ENCODE measurements at places on chromosomes 13 and 19.

DNA sequence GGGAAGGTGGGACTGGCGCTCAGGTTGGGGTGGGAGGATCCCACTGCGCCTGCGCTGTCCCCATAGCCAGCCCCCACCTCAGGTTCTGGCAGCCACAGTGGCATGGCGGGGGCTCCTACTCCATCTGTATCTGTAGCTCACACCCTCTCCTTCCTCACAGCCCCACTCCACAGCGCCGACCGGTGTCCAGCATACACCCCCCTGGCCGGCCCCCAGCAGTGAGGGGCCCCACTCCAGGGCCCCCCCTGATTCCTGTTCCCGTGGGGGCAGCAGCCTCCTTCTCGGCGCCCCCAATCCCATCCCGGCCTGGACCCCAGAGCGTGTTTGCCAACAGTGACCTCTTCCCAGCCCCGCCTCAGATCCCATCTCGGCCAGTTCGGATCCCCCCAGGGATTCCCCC, 6.0 kb downstream of the TMED1 start:
- DNase-seq, result no peak

DNA sequence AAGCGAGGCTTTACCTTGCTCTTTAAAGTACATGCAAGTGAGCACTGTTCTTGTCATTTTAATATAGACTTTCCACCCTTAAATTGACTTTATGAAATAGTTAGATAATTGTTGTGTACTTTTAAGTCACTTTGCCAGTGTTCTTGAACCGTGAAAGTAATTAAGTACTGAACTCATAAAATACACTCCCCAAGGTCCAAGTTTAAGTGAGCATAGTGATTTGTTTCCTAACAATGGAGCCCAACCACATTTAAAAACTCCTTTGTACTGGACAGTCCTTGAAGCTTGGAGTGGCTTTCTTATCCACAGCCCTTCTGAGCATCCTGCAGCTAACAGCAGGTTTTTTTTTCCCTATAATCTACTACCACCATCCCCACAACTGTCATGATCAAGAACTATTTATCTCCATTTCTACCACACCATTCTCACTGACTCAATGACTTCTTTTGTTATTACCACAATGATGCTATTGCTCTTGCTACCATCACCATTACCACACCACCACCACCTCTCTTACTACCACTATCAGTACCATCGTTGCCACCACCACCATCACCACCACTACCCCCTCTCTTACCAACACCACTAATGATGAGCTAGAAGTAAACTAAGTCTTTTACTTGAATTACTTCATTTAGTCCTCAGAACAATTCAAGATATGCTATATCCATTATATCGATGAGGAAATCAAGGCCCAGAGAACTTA, 452.6 kb downstream of the DIAPH3 start:
- DNase-seq, result no peak

DNA sequence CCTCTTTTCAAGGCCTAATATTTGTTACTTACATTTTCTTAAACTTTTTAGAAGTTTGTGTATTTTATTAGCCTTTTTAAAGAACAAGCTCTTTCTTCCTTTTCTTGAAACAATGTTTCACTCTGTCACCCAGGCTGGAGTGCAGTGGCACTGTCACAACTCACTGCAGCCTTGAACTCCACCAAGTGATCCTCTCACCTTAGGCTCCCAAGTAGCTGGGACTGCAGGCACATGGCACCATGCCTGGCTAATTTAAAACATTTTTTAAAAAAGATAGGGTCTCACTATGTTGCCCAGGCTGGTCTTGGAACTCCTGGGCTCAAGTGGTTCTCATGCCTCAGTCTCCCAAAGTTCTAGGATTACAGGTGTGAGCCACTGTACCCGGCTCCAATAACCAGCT, 192.2 kb upstream of the SPRY2 start:
- no peak for DNase-seq

DNA sequence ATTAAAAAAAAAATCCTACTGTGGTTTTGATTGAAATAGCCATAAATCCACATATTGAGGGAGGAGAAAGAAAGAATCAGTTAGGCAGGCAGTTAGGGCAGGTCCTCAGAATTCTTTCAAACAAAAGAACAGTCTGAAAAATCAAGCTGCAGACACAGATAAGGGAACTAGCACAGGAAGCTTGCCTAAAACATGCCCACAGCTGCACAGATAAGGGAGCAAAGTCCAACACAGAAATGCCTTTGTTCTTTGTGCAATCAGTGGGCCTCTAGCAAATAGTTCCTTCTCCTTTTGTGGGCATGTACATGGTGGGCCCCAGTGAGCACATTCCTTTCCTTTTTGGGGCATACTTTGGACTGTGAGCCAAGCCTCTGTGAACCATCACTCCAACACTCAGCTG, 42.7 kb downstream of the UTP14C start:
- no peak for DNase-seq

DNA sequence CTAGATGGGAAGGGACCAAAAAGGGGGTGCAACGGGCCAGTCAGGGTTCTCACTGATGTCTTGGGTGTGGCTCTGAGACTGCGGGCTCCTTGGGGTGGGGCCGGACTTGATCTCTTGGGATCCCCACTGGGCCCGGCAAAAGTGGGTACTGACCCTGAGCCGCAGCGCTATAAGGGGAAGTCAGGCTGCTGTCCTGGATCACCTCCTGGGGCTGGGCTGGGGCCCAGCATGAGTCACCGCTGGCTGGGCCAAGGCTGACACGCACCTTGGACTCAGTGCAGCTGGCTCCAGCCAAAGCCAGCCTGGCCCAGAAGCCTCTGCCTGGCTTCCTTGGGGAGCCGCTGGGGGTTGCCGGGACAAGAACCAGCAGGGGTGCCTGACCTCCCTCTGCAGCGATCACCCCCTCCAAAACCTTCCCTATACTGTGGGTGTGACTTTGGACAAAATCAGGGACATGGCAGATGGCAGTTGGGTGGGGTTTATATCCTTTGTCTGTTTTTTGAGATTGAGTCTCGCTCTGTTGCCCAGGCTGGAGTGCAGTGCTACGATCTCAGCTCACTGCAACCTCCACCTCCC, 617 bp upstream of the IQCN start:
- DNase-seq, result no peak

DNA sequence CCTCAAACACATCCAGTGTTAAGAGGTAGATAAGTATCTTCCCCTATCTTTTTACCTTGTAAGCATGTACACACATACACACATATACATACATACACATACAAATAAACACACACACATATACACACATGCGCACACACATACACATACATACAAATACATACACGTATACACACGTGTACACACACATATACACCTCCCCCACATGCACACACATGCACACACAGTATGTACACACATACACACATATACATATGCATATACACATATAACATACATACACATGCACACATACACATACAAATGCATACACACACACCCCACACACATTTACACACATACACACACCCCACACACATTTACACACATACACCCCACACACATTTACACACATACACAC, 24.1 kb downstream of the ADGRE1 start:
- DNase-seq, result no peak

- DNase-seq, result no peak
These were observed 100.4 kb downstream of the ING1 start for GRCh38 chr13:110813646-110814624.
